Brain microvascular endothelial cell (primary cell): ENCODE measurements at places on chromosomes 12 and 14.

GRCh38 chr12:131218026-131218922 is 264.6 kb downstream of the ADGRD1 start:
- no peak for DNase-seq

DNA sequence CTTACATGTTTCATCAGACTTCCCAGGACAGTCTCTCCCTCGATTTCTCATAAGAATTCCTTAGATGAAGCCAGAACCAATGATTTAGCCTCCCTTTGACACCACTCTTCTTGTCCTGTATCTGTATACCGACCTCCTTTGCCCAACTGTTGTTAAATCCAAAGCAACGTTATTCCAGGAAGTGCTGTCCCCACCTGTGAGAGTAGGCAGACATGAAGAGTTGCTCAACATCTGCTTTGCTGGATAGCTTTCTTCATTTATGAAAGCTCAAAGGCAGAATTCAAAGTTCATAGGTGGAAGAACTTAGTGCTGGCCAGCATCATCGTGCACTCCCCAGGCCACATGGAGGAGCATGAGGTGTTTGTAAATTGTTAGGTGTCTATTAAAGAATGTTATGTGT is 55.6 kb downstream of the GTF2A1 start:
- DNase-seq: no peak

DNA sequence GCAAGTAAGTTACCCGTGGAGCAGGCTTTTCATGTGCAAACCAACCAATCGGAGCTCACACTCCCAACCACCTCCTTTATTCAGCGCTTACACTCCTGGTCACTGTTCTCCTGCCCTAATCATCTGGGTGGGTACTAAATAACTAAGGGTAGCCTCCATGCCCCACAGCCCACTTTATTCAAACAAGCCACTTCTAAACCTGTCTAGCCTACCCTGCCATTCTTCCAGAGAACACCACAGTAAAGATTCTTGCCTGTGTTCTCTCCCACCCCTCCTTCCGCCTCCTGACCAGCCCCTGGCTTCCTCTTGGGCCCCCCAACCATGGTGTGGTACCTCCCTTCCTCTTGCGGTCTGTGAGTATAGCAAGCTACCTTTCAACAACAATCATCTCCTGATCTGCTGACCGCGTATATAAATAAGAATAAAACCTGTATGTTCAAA is 581.9 kb downstream of the VRK1 start:
- DNase-seq: no peak

GRCh38 chr12:124804011-124804621 is 59.5 kb downstream of the SCARB1 start:
- no peak for DNase-seq

GRCh38 chr12:94203796-94204195 is 55.4 kb downstream of the PLXNC1 start:
- no peak for DNase-seq

DNA sequence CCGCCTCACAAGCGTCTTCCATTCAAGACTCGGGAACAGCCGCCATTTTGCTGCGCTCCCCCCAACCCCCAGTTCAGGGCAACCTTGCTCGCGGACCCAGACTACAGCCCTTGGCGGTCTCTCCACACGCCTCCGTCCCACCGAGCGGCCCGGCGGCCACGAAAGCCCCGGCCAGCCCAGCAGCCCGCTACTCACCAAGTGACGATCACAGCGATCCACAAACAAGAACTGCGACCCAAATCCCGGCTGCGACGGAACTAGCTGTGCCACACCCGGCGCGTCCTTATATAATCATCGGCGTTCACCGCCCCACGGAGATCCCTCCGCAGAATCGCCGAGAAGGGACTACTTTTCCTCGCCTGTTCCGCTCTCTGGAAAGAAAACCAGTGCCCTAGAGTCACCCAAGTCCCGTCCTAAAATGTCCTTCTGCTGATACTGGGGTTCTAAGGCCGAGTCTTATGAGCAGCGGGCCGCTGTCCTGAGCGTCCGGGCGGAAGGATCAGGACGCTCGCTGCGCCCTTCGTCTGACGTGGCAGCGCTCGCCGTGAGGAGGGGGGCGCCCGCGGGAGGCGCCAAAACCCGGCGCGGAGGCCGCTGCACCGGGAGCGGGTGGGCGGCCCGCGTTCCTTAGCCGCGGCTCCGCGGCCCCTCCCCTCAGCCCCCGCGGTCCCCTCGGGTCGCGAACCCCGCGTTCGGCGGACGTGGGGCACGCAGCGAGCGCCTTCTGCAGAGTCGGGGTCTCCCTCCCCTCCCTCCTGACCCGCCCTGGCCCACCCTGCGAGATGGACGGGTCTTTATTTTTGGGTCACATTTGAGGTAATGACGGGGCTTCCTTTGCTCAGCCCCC is at the start of gene UBC:
Gene UBC (minus strand): TSS at position 259 of the 847 bp plus-strand sequence. CDS start 879 bp downstream, outside the sequence.
- DNase-seq: peak; percentile 88

DNA sequence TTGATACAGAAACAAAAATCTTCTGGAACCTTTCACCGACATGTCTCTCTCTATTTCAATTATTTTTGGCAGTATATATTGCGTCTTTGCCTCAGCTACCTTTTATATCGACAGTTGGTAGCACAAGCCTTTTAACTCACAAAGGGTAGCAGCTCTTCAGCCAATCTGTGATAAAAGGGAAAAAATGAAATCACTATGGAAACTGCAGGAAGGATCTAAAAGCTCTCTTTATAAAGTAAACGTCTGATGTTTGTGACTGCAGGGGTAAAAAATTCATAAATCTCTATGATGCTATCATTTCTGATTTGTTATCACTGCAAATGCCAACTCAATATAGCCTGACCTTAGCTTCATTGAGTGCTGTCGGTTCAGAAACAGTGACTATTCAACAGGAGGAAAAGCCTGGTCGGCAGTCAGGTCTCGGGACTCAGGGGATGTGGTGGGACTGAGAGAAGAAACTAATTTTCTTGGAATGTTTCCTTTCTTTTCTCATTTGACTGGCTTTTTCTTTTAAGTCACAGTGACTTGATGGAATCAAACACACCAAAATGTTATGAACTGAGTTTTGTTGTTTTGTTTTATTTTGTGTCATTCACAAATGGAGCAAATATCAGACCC is 5.9 kb upstream of the RMST start:
- DNase-seq: no peak

DNA sequence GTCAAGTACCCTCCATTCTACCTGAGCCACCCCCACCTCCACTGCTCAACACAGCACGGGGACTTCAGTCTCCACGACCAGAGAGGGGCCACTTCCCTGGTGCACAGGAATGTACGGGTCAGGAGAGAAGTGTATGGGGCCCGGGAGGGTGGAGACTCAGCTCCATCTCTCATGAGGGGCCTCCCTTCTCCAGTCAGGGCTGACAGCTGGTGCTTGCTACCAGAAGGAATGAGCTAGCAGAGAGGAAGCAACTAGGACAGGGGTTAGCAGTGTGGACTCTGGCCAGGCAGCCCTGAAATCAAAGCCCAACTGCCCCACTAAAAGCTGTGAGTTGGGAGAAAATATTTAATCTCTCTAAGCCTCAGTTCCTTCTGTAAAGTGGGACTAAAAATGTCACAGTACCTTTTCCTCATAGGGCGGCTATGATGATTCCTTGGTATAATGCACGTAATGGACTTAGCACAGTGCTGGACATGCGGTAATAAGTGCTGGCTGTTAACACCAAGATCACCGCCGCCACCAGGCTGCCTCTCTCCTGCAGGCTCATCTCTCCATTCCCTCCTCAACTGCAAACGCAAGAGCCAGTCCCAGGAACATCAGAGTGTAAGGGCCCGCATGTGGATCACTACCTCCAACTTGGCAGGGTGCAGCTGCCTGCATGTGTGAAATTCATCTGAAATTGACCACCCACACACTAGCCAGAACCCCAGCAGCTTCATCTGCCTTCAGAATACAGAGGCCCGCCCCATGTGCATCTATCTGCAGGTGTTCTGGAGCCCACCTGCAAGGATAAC is 14.6 kb downstream of the ACTN1 start:
- no peak for DNase-seq

DNA sequence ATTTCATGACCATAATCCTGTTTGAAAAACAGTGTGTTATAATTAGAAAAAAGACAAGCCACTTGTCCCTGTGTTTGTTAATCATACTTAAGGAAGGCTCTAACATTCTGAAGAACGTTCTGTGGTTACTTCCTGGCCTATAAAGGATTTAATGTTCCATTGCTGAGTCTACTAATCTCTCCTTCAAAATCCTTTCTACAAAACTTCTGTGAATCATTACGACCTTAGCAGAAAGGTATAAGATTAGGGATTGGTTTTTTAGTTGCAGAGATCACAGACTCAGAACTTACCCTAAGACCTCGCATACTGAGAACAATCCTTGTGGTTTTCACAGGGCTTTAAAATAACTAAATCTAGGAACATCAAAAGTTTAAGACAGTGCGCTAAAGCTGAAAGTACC is 48.3 kb downstream of the TMCC3 start:
- no peak for DNase-seq

DNA sequence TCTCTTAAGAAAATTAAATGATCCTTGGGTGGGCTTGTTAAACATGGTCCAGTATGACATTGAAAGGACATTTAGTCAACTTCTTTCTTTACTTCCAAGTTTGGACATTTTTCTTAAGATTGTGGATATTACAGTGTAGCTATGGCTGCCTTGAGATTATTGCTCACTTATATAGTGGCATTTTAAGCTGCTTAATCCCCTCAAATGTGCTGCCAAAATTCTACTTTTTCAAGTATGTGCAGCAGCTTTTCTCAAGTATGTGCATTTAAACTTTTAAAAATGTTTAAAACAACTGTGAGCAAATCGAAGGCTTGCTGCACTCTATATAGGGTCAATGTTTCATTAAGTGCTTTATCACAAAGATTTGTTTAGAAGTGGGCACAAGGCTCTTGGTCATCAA is 7.4 kb downstream of the TXNRD1 start:
- no peak for DNase-seq

DNA sequence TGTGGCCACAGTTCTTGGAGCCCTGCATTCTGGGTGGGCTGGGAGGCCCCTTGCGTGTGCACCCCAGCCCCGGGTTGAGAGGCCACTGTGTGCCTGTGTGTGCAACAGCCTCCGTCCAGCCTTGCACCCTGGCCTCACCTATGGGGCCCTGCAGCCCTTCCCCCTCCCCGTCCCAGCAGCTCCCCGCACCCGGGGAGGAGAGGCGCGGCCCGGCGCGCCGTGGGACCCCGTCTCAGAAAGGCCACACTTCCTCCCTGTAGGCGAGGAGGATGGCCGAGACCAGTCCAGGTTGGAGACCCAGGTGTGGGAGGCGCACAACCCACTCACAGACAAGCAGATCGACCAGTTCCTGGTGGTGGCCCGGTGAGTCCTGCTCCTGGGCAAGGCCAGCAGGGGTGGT is 16.6 kb upstream of the CRIP2 start:
- DNase-seq: no peak

GRCh38 chr12:779745-780734 is 27.7 kb downstream of the WNK1 start:
- peak; percentile 13 for DNase-seq

- no peak for DNase-seq
Observed at GRCh38 chr12:57131896-57132744, 3.8 kb downstream of the LRP1 start.

GRCh38 chr12:98466640-98467400 is 48.6 kb upstream of the TMPO start:
- DNase-seq: no peak

DNA sequence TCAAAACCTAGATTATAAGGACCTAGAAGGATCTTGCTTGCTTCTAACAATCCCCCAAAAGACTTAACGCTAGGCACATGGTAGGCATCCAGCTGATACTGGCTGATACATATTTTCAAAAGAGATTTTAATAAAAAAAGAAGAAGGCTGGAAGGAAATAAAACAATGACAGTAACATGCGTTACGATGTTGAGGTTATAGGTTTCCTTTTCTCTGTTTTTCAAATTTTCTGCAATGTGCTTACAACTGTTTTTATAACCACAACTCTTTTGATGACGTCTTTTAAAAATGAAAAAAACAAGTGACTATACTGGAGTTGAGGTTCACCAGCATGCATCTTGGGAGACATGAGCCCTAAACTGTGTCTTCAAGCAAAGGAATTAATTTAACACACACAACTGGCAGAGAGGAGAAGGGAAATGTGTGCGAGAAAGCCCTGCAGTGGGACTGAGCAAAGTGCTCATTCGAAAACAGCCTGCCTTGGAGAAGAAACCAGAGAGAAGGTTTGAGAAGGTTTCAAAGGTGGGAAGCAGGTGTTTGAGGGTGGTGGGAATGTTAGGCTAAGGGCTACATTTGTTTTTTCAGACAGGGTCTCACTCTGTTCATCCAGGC is 80.4 kb downstream of the DUSP16 start:
- no peak for DNase-seq

- peak; percentile 88 for DNase-seq
Observed at GRCh38 chr12:93614917-93615596, 42.6 kb downstream of the SOCS2 start.

DNA sequence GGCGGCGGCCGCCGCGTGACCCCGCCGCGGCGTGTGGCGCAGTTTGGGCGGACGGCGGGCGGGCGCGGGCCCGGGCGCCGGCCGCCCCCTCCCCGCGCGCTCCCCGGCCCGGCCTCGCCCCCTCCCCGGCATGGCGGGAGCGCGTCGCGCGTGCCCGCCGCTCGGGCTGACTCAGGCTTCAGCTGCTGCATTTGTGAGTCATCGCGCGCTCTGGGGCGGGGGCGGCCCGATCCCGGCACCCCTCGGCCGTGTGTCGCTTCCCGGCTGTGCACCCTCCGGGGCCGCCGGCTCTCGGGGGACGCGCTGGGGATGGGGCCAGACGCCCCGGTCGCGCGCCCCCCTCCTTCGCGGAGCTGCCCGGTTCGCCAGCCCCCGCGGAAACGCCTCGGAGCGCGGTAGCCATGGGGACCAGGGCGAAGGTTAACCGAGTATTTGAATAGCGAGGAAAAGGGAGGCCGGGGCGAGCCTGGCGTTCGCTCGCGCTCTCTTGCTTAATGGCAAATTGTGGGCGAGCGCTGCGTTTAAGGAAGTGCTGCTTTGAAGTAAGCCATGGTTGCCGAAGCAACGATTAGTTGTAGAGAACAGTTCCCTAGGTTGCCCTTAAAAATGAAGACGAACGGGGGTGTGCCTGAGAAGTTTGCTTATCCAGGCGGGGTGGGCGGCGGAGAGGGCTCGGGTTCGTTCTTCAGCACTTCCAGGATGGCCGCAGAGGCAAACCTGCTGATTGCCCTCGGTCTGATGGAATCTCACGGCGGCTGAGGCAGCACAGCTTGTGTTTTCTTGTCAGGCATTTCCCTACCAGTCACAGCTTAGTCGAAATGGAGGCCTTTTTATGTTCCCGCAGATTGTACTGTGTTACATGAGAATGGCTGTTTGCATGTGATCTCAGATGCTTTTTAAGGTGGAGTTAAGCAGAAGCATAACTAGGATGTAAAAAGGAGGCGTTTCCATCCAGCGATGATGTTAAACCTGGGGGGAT is 896 bp downstream of the EIF5 start:
- DNase-seq: peak; percentile 62

- DNase-seq: peak; percentile 86
Observed at GRCh38 chr12:124636138-124636978, 68.9 kb upstream of the NCOR2 start.

GRCh38 chr14:95603415-95603814 is 68.6 kb downstream of the GLRX5 start:
- DNase-seq: no peak
